ENCODE measurements at places on chromosomes 1 and 21.

DNA sequence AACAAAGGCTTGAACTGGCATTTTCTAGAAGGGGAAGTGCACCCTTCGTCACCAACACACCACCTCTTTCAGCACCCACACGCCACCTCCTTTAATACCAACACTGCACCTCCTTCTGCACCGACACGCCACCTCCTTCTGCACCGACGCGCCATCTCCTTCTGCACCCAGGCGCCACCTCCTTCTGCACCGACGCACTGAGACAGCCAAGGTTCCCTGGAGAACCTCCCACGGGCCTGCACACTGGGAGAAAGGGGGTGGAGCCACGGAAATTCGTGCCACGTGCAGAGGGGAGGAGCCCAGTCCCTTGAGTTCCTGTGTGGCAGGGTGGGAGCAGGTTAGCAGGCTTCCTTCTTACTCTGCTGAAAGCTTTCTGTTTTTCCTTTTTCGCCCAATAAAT, 327.9 kb upstream of the C1orf174 start:
- DNase-seq: peak; percentile 36

GRCh38 chr1:38267037-38268036, 220.7 kb upstream of the POU3F1 start:
- DNase-seq: no peak

DNA sequence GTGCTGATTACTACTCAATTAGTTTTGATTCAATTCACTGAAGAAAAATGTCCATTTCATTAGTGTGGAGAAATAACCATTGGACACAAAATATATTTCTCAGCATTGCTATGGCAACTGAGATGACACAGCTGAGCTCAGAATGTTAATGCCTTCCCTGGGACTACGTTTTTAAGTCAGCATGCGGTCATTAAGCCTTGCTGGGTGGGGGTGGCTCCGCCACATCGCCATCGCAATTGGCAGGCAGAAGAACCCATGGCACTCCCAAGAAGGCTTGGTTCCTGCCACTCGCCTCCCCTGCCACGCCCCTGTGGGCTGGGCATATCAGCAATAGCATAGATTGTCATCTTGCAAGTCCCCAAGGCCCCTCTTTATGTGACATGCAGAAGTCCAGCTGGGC, 256.7 kb upstream of the CAMK1G start:
- DNase-seq: no peak

DNA sequence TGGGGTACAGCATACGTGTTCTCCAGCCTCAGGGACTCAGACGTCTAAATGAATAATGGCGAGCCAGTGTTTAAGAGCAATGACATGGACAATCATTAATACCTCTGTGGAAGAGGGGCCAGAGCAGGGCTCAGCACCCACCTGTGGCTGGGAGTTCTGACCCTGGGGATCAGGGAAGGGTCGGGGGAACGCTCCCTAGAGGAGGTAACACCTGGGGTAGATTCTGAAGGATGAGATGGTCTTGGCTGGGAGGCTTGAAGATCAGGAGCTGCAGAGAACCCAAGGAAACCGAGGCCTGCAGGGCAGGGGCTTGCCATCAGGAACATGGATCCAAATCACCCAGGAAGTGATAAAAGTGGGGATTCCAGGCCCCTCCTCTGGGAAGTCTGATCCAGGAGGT, 138.2 kb upstream of the RUNX3 start:
- no peak for DNase-seq

- DNase-seq: no peak
Observed at GRCh38 chr1:82486468-82486867, 685.7 kb downstream of the ADGRL2 start.

DNA sequence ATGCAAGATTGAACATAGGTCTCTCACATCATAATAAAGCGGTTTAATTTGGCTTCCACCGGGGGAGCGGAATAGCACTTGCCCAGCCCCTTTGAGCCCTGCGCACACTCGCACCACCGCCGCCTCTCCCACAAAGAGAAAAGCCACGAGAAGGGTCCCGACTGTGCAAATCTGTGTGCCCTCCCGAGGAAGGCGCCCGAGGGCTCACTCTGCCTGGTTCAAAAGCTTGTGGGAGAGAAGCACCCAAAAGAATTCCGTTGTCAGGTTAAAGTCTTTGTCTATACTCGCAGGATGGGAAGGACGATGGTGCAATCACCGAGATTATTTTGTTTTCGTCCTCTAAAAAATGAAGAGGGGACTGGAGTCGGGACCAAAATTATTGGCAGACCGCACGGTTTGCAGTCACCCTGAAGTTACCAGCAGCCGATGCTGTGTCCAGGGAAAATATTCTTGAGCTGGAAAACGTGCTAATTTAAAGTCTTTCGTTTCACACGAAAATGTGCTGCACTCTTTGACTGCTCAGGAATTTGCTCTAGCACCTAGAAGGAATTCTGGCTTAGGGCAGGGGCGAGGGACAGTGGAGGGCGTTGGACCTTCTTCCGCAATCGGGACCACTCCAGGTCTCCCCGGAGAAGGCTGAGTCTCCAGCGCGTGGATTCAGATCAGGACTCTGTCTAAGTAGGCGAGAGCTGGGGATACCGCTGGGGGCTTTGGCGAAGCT, 6.6 kb upstream of the SIM2 start:
- peak; percentile 26 for DNase-seq

GRCh38 chr1:27544834-27545233, 54.9 kb upstream of the WASF2 start:
- no peak for DNase-seq

DNA sequence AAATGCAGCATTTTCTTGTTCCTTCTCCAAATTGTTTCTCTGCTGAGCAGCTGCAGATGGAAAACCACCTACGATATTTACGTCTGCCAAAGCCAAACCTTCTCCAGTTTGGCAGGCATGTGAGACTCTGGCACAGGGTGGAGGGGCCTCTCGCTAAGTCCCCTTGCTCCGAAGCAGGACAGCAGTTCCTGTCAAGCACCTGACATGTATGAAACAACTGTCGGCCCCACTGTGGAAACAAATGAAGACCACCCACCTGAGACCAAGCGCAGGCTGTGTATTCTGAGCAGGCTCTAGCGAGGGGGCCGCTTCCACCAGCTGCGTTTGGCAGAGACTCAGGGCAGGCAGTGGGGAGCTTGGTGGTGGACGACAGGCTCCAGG, 74.7 kb downstream of the RIPK4 start:
- no peak for DNase-seq

DNA sequence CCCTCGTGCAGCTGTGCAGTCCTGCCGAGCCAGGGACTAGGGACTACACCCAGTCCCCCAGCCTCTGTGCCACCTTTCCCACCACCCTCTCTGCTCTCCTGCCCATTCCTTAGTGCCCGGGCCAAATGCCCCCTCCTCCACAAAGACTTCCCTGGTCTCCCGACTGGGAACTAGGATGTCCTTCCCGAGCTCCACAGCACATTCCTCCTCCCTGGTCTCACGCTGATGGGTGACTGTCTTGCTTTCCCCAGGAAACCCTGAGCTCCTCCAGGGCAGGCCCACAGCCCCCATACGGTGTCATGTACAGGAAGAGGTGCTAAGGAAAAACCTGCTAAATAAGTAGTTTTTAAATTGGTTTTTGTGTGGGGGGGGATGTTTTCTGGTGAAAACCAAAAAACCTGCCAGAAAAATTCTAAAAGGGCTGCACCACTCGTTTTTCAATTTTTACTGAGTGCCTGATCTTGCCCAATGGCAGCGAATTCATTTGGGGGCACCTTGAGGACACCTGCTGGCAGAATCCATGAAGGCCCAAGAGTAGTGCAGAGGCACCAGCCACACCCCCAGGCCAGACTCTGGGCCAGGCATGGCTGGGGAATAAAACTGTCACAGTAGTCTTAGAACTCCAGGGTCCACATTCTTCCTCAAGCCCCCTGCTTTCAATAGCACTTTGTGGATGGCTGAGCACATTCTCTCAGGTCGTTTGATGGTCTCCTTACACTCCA, 50.4 kb downstream of the GLIS1 start:
- DNase-seq: no peak

- DNase-seq: no peak
Observed at GRCh38 chr1:23772854-23773242, 5.4 kb upstream of the PITHD1 start.

DNA sequence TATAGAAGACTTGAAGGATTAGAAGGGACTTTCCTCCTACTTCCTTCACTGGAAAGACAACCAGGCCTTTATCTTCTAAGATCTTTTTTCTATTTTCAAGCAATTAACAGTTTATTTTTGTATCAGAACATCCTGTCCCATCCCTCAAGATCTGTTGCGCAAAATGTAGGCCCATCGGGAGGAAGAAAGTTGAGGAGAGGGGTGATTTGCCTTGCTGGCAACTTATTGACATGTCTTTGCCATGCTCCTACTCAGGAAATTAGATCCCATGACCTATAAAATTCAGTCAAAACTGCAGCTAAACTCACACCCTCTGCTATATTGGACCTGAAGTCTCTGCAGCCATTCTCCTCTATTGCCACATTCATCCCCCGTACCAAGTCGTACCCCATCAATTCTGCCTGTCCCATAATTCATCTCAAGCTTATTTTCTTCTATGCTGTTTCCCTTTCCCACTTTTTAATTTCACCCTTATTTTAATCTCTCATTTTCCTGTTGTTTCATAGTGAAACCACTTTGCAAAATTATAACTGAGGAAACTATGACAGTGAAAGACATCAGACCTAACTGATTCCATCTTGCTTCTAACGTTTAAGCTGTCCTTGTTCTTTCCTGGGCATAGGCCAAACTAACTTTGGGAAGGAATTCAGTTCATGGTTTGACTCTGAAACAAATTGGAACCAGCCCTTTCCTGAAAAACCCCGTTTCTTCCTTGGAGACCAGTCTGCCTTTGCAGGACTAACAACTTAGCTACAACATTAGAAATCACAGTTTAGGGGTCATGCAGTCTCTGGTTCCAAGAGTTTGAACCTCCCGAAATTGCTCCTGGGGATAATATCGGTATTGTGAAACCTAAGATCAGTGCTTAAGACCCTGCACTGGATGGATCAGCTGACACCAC, 195.7 kb upstream of the PTBP2 start:
- DNase-seq: no peak

GRCh38 chr1:74767490-74767889, 34.5 kb downstream of the TYW3 start:
- DNase-seq: no peak

DNA sequence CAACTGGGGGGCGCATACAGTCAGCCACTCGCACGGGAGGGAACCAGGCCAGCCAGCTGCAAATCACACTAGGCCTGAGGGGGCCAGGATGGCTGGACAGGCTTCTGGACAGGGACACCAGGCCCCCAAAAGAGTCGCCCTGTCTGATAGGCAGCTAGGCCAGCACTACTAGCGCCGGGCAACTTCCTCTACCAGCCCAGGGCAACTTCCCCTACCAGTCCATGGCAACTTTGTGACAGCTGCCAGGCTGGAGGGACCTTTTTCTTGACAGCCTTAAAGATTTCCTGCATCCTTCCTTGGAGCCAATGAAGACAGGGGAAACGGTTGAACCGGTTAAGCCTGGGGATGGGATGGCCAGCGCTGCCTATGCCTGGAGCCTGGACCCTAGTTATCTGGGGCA, 5.1 kb downstream of the IFFO2 start:
- no peak for DNase-seq

DNA sequence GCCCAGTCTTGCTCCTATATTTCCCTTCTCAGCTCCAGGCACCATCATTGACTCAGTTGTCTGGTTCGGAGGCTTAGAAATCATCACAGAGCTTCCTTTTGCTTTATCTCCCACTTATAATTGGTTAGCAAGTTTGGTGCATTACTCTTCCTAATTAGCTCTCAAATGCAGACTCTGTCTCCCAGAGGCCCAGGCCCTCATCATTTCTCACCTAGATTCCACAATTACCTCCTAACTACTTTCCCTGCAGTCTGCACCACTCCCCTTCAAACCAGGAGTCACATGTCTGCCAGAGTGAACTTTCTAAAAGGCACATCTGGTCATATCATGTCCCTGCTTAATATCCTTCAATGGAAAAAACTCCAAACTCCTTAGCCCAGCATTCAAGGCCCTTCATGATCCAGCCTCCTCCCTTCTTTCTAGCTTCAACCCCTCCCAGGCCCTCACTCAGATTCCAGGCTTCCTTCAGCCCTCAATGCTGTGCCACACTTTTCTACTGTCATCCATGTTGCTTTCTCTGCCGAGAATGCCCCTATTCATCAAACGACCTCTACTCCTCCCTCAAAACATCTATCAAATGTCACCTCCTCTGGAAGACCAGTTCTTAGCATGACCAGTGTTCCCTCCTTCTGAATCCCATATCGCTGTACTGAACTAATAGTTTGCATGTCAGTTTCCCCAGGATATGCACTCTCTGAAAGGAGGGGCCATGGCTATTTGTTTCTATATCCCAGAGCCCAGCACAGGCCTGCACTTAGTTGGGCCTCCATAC, 30.7 kb downstream of the SYT2 start:
- DNase-seq: no peak

DNA sequence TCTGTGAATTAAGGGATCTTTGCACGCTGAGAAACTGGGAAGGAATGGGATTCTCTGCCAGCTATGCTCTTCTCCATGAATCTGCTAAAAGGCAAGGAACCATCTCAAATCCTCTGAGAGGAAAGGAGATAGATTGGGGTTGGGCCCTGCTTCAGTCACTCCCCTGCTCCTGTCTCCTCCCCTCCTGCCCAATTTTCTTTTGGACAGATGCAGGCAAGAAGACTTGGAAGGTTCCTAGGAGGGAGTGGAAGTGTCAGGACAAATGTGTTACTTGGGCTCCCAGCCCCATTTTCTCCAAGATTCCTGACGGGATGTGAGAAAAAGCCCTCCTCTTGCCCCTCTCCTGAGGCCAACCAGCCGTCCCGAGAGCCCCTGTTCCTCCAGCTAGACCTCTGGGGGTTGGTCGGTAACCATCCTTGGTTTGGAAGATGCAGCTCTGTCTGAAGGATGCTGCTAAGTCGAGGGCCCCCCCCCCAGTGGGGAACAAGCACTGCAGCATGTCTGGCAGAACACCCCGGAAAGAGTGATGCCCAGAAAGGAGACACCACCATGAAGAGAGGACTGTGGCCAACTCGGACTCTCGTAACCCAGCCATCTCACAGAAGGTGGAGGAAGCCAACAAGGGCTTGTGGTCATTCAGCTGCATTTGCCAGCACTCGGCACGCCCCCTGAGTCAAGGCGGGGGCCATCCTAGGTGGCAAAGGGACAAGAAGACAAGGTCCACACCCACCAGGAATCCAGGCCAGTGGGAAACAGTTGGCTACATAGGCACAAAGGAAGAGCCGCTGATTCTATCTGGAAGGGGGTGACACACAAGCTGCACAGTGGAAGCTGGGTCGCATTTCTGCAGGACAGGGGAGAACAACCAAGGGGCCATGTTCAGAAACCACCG, 43.7 kb downstream of the CDK18 start:
- DNase-seq: no peak

DNA sequence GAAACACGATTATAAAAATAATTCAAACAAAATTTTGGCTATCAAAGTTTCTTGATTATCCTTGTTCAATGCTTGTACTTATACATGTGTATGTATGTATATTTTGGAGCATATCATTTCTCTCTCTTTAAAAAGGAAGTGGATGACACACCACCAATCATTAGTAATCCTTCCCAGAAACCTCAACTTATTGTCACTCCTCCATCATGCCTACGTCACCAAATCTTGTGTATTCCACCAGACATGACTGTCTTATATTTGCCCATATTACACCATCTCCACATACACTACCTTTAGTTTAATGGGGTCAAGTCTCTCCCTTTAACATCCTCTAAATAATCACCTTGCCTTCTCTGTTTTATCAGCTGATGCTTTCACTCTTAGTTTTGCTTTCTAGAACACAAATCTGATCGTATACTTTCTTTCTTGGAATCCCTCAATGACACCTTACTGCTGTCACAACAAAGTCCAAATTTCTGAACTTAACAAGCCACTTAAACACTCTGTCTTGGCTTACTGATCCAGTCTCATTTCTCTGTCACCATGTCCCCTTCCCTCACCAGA, 124.0 kb downstream of the BRINP3 start:
- DNase-seq: no peak

GRCh38 chr1:10724052-10724494, 72.4 kb downstream of the CASZ1 start:
- DNase-seq: no peak

Data from head of caudate nucleus (tissue), 42 donors.